RWPE1 (cell line): ENCODE measurements at places on chromosomes 2 and 18.

- no peak for DNase-seq
These were observed 74.1 kb upstream of the BZW1 start for GRCh38 chr2:200737585-200737984.

DNA sequence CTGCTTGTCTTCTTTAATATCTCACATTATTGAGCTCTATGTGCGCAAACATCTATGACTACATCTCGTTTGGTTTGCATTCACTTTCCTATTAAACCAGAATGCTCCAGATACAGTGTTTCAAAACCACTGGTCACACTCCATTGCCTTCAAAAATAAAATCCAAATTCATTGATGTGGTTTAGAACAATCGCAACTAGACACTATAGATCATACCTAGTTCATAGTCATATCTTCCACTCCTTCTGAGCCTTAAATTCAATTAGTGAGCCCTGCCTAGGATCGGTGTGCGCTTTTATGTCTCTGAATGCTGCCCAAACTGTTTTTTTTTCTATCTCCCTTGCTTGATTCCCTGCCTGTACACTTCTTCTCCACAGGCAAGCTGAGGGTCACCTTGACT is 238.5 kb upstream of the RGPD4 start:
- DNase-seq: no peak

DNA sequence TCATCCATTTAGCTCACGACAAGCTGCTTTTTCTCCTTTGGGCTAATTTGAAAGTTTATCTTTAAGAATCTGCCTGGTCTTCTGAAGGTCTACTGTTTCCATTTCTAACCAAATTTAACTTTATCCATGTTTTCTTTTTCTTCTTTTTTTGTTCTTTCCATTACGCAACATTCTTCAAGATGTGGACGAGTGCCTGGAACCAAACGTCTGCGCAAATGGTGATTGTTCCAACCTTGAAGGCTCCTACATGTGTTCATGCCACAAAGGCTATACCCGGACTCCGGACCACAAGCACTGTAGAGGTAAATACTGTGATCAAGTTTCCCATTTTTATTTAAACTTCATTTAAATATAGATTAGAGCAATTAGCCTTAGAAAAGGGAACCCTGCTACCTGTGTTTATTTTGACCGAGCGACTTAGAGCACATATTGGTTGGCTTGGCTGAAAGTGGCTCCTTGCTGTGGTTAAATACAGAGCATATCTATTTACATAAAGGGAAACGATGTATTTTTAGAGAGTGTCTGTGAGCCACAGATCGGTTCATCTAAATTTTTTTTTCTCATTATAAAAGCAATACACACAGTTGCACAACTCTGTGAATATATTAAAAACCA is 183.4 kb upstream of the RASGRP3 start:
- no peak for DNase-seq

GRCh38 chr2:23419171-23420090 is 34.5 kb downstream of the KLHL29 start:
- DNase-seq: no peak

DNA sequence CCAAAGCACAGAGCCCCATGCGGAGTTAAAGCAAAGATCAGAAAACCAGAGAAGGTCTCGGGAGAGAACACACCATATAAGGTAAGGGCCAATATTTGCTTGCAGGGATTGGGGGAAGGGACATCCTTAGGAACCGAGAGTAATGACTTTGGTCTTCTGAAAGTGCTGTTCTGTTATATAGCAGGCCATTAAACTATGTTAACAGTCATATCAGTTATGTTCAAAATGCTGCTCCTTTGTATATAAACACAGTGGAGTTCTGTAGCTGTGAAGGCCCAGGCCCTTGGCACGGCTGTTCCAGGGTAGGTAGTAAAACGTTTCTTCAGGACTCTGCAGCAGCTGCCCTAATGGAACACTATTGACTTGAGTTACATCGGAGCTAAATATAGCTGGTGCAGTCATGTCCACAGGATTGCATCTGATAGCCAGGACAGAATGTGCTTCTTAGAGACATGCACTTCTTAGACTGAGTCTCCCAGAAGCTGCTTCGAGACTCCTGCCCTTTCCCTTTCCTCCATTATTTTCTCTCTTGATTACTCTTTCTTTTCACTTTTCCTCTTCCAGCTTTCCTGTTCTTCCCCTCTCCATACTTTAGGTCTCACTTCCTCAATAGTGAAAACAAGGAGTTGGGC is 122.4 kb downstream of the SETBP1 start:
- no peak for DNase-seq

DNA sequence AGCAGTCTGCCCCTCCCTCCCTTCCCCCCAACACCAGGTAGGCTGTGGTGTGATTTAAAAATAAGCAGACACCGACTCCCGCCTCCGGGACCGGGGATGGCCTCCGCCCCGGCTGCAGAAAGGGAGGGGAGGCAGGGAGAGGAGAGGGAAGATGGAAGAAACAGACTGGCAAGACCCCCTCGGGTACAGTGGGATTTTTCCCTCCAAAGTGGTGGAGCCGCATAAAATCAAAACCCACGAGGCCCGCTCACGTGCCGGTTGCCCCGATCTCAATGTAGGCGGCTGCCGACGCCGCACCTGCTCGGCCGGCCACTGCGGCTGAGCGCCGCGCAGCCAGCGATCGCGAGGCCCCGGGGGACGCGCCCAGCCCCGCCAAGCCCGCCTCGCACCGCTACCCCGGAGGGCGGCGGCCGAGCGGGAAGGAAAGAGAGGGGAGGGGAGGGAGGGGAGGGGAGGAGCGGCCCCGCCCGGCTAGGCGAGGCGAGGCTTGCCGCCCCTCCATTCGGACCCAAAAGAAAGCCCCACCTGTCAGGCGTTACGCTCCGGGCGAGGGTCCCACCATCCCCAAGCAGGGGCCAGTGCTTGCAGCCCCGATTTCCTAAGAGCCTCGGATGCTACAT is 811 bp downstream of the ADD2 start:
- DNase-seq: no peak

DNA sequence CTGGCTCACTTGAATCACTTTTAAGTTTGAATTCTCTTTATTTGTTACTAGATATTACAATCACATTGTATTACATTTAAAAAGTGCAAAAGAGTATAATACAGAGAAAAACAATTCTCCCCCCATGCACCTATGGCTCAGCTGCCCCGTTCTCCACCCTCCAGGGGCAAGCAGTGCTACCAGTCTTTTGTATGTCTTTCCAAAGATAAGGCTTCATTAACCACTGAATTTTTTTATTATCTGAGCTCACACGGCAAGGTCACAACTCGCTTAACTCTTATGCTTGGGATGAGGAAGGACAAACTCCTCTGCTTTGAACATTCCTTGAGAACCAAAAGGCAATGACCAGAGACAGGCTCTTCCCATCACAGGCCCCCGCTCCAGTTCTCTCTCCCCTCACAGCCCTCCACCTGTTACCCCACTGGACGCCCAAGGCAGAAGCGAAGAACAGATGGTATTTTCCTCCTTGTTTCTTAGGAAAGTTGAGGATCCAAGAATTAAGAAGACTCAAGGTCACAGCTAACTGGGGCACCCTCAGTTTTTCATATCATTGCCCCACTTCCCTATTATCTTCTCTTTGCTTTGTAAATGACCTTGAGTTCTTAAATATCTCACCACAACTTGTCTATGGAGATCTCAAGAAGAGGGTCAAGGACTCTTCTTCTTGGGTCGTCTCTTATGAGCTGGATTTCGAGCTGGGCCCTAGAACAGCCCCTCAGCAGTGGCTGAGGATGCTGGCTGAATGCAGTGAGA is 30.1 kb downstream of the SH2D6 start:
- DNase-seq: no peak

- no peak for DNase-seq
These were observed 7.8 kb downstream of the SCYGR2 start for GRCh38 chr2:227606476-227606875.

- DNase-seq: no peak
These were observed 33.5 kb upstream of the CERS6 start for GRCh38 chr2:168422584-168422983.

DNA sequence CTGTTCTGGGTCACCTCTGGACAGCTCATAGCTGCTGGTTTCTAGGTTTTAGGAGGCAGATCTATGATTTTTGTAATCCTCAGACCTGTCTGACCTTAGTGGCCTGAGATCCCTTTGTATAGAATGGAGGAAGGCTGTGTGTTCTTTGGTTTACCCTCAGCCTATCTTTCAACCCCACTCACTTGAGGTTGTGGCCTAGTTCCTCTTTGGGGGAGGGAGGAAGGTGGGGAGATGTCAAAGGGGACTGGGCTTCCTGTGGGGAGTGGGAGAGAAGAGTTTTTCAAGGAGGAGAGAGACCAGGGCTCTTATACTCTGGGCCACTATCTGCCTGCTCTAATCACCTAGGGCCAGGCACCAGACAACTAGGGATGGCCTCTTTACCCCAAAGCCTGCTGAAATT is 28.5 kb downstream of the SEMA4F start:
- DNase-seq: no peak

- DNase-seq: peak; percentile 3
These were observed 114.5 kb downstream of the LOXHD1 start for GRCh38 chr18:46542545-46542944.

DNA sequence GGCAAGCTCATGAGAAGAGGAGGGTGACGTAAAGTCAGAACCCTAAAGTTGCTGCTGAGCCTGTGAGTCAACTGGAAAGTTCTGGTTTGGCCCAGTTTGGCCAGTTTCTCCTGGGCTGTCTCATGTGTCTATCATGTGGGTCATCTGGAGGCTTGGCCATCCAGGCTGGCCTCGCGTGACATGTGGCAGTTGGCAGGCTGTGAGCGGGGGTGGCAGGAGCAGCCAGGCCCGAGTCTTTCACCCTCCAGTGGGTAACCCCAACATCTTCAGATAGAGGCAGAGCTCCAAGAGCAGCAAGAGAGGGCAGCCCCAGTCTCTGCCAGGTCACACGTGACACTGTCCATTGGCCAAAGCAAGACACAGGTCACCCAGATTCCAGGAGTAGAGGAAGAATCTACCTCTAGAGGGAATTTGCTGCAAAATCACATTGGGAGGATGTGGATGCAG is 51.5 kb downstream of the FHOD3 start:
- no peak for DNase-seq

DNA sequence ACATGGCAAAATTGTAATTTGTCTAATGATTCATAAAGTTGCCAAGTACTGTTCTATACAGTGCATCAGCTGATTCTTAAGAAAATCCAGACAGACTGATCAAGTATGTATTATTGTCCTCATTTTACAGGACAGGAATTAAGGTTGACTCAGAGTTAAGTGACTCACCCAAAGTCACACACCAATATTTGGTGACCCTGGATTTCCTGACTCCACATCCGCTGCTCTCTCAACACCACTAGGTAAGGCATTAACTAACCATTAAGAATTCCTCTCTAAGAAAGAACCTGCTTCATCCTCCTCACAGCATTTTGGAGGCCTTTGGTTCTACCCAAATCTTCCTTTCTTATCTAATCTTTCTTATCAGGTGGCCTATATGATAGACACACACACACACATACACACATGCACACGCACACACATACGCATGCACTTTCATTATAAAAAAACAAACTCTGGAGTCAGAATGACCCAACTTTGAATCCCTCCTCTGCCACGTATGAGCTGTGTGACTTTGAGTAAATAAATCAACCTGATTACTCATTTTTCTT is 150.8 kb downstream of the ANKRD44 start:
- DNase-seq: no peak

- DNase-seq: no peak
These were observed 47.2 kb downstream of the VIL1 start for GRCh38 chr2:218465987-218466633.

GRCh38 chr2:166900700-166901099 is 12.4 kb downstream of the XIRP2 start:
- DNase-seq: peak; percentile 8

- no peak for DNase-seq
These were observed 449.8 kb upstream of the RGPD4 start for GRCh38 chr2:107376909-107377308.

GRCh38 chr2:223563462-223563861 is 38.7 kb downstream of the SCG2 start:
- peak; percentile 92 for DNase-seq

DNA sequence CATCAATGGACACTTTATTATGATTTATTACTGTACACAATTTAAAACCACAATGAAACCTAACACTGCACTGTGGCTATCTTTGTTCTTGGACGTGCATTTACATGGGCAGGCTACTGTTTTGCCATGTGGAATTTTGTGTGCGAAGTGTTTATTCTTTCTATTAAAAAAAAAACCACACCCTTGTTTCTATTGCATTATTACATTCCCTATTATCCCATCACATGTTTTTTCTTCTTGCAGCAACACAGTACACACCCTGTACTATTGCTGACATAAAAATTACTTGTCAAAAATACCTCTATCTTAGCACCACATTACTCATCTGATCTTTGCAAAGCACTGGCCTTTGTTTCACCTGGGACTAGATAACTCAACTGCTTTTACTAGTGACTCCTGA is 1.5 kb downstream of the RNF152 start:
- DNase-seq: peak; percentile 53
